ENCODE measurements at places on chromosomes 1 and 21.

DNA sequence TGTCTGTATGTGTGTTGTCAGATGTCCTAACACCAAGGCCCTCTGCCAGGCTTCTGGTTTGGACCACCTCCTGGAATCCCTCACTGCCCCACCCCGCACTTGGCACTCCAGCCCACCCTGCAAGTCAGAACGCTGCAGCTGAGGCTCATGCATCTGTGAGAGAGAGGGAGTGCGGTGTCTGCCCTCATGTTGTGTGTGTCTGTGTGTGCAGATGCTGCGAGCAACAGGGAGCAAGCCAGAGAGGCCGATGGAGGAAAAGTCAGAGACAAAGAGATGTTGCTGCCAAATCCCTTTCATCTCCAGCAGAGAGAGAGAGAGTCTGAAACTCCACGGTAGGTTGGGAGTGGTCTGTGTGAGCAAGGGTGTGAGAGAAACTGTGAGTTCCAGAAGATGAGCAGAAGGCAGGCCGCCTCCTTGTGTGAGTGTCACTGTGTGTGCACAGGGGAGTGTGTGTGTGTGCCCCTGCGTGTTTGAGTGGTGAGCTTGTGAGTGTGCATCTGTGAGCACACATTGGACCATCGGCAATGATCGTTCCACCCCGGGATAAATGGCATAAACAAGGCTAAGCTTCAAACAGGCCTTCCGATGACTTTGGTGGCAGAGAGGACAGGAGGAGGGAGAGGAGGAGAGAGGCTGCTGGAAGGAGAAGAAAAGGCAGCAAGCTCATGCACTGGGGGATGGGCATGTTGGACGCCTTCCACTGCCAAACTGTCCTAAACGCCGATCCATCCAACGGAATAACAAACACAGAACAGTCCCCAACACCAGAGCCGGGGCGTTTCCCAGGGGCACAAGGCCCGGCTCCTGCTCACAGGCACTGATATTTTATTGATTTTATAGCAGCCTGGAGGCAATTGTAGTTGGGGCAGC is 99.2 kb upstream of the GRIK3 start:
- DNase-seq, result no peak

DNA sequence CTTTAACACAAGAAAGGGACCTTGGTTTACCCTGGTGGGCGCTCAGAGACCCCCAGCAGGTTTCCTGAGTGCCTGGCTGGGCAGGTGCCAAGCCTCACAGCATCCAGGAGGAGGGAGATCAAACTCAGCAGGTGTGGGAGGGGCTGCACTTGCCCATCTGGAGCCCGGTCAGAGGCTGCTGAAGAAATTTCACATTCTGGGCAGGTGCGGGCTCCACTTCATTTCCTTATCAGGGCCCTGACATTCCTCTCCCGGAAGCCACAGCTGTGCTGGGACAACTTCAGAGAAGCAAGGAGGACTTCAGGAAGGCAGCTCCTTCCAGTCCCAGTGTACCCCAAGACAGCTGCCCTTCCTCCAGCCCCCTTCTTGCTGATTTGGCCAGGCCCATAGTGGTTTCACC is 82.9 kb downstream of the ITPKB start:
- no peak for DNase-seq

- no peak for DNase-seq
Observed at GRCh38 chr1:176577646-176578197, 114.7 kb downstream of the PAPPA2 start.

GRCh38 chr1:83077411-83077810 is 921.5 kb downstream of the TTLL7 start:
- no peak for DNase-seq

DNA sequence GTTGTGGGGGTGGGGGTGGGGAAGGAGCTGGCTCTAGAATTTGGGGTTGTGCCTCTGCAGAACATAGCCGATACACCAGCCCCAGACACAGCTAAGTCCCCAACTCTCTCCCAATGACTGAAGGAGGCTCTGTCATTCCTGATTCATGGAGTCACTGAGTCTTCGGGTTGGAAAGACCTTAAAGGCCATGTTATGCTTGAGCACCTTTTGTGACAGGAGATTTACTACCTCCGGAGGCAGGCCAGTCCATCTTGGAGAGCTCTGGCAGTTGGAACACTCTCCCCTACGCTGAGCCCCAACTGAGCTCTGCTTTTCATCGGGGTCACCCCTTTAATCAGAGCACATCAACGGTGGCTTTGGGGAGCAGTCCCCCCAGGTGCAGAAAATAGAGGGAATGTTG is 284.4 kb upstream of the GJB5 start:
- no peak for DNase-seq

- DNase-seq, result no peak
Observed at GRCh38 chr1:150981177-150981804, 801 bp upstream of the ANXA9 start.

DNA sequence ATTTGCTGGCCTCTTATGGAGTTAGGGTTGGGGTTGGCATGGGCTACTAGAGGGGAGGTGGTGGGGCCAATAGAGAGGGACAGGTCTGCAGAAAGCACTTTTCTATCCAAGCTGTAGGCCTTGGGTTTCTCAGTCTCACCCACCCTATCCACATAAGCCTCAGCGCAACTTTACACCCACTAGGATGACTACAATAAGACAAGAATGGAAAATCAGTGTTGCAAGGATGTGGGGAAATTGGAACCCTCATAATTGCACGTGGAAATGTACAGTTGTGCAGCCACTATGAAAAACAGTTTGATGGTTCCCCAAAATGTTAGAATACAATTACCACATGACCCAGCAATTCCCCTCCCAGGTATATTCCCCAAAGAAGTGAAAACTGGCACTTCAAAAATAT is 14.0 kb upstream of the GSTM4 start:
- no peak for DNase-seq

GRCh38 chr1:199858856-199859255 is 168.7 kb upstream of the NR5A2 start:
- no peak for DNase-seq

GRCh38 chr1:114496089-114496488 is 14.9 kb downstream of the TRIM33 start:
- no peak for DNase-seq

DNA sequence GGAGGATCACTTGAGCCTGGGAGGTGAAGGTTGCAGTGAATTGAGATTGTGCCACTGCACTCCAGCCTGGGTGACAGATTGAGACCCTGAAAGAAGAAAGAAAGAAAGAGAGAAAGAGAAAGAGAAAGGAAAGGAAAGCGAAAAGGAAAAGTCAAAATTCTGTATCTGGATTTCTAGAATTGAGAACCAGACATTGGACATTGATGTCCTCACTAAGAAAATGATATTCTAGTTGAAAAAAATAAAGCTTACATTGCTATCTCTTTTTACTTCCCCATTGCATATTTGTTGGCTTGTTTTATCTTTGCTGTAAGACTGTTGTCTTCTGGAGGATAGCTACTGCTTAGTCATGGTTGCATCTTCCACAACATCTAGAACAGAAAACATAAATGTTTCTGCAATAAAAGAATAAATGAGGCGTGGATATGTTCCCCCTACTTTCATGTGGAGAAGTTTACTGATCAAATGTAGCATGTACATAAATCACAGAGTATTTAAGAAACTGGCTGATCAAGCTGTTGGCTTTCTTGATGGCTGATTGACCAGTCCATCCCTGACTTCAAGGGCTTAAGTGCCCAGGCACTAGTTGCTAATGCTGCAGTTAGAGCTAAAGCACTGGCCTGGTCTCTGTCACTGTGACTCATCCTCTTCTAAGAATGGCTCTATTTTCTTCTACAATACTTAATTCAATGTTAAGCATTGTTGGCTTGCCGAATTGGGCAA is 17.7 kb downstream of the CD53 start:
- no peak for DNase-seq

All from stimulated activated CD4-positive, alpha-beta T cell treated with anti-CD3 and anti-CD28 coated beads, TNF-alpha, amount 100 ng/mL, for 1 hour (primary cell).